Stimulated activated CD8-positive, alpha-beta memory T cell treated with anti-CD3 and anti-CD28 coated beads, Interleukin-4, amount 100 ng/mL, for 24 hours (primary cell): ENCODE measurements at places on chromosomes 5 and 9.

- no peak for DNase-seq
Measured at GRCh38 chr5:933251-933861, 40.7 kb downstream of the TRIP13 start.

DNA sequence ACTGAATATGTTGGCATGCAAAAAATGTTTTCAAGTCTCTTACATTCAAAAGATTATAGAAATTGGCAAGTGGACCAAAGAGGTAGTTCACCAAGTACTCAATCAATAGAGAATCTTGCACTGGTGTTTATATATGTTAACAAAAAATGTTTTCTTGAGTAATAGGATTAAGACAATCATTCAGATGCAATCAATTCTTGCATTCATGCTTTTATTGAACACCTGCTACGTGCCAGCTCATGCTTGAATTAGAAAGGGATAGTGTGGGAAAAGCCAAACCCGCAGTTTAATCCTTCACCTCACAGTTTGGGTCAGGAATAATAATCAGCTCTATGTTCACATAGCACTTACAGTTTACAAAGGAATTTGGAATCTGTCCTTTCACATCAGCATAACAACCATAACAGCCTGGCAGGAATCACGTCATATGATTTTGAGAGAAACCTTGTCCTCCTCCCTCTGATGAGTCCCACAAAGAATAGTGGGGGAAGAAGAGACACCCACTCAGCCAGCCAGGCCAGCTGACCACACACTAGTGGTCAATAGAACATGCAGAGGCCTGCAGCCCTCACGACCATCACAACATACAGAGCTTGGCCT is 36.8 kb upstream of the FRRS1L start:
- DNase-seq, result no peak

GRCh38 chr5:127338501-127338900 is 47.9 kb downstream of the MEGF10 start:
- no peak for DNase-seq

DNA sequence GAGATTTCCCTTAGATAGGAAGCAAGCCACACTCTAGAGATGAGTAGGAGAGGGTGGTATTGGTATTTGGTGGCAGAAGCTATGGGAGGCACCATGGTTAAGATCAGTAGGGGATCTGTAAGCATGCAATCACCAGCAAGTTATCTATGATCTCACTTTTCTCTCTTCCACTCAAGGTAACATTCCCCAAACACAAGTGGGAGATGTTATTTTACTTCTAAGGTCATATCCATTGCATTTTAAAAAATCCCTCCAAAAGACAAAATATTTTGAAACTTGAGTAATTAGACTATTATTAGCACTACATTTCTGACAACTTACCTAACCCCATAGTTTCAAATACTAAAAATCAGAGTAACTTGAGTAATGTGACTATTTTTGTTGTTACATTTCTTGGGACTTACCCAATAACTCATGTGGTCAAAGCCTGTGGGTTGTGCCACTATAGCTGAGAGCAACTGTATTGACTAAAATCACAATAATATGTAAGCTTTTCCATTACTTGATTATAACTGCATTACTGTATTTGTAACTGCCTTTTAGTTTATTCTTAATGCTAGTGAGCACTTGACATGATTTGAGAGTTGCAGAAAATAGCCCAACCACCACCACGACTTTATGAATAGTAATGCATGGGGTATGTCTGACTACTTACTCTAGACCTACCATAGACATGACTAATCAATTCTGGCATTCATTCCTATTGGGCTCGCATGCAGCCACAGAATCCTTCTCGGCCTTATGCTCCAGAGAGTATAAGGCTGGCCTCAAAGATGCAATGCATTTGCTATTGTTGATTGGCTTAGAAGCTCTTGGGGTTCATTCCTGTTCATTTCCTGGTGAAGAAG is 264.7 kb downstream of the TRIM32 start:
- DNase-seq, result no peak

DNA sequence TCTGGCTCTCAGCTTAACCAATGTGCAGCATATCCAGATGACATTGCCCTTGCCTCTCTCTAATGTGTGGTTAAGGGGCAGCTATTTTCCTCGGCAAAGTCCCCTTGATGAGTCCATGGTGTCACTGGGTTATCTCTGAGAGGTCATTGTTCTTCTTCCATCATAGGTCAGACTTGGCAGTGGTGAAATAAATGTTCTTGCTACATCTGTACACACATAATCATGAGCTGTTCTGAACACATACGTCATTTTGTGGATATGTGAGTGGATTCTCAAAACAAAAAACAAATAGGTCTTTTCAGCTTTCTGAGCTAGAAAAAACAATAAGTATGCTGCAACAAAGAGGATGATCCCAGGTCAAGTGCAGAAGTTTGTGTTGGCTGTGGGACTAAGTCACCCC is 134.7 kb upstream of the PTPN3 start:
- DNase-seq, result no peak

- no peak for DNase-seq
Measured at GRCh38 chr5:133230823-133231578, 179.2 kb downstream of the HSPA4 start.

- DNase-seq, result no peak
Measured at GRCh38 chr5:94820488-94820887, 202.0 kb downstream of the SLF1 start.

GRCh38 chr5:35939639-35940038 is 1.2 kb upstream of the CAPSL start:
- DNase-seq, result no peak

- DNase-seq, result no peak
Measured at GRCh38 chr9:98766586-98766985, 29.8 kb downstream of the ANKS6 start.
